ENCODE measurements at places on chromosomes 5 and 9.

DNA sequence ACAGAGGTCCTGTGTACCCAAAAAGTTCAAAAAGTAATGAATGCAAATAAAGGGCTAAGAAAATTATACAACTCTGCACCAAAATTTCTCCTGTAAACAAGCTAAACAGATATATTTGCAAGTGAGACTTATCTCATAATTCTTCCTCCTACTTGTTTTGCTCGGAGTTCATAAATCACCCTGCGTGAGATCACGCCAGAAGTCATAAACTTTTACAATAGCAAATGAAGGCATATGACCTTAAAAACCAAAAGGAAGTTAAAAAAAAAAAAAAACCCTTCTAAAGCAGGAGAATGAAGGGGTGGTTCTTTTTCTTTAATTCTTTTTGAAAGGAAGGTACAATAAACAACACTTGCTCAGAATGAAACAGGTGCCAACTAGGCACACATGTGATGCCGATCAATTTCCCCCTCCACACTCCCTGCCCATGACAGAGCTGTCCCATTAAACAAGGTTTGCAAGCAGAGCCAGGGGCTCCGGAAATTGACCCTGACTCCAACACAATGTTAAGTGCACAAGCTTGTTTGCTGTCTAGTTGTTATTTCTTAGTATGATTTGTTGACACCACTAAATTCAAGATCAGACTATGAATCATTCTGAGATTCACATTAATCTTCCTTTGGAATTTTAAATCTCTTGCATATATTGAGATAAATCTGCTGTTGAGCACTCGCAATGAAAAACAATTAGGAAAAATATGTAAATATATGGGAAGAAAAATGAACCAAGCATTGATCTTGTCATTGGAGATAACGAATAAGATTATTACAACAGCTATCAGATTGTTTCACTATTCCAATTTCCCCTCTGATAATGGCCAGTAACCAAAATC, 46.3 kb downstream of the DROSHA start:
- no peak for DNase-seq

DNA sequence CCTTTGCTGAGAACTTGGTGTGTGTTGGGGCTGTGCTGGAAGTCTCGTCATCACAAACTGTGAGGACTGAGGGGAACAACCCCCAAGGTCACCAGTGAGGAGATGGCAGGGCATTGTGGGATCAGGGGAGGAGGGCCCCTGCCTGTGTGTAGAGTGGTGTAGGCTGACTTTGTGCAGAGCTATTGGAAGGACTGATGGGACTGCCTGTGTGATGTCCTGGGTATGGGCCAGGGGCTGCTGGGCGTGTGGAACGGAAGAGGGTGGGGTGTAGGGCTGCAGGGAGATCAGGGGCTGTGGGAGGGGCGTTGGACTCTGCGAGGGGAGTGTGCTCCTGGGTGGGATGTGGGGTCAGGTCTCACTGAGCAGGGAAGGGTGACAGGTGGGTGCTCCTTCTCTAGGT, 3.6 kb downstream of the WNK2 start:
- DNase-seq, result no peak

- no peak for DNase-seq
These were observed 127.7 kb upstream of the PIK3R1 start for GRCh38 chr5:68087866-68088265.

GRCh38 chr5:76849419-76850291, at the start of gene S100Z:
TSS of gene S100Z (plus strand) at chr5:76850014. CDS start at chr5:76875360, 25,346 bp downstream.
- peak; percentile 53 for DNase-seq

- no peak for DNase-seq
These were observed 22.9 kb downstream of the TRIM14 start for GRCh38 chr9:98096091-98096490.

- DNase-seq, result no peak
These were observed 108.1 kb upstream of the RAI14 start for GRCh38 chr5:34548086-34548403.

- peak; percentile 44 for DNase-seq
These were observed 35.6 kb downstream of the TNFSF8 start for GRCh38 chr9:114894609-114895433.

DNA sequence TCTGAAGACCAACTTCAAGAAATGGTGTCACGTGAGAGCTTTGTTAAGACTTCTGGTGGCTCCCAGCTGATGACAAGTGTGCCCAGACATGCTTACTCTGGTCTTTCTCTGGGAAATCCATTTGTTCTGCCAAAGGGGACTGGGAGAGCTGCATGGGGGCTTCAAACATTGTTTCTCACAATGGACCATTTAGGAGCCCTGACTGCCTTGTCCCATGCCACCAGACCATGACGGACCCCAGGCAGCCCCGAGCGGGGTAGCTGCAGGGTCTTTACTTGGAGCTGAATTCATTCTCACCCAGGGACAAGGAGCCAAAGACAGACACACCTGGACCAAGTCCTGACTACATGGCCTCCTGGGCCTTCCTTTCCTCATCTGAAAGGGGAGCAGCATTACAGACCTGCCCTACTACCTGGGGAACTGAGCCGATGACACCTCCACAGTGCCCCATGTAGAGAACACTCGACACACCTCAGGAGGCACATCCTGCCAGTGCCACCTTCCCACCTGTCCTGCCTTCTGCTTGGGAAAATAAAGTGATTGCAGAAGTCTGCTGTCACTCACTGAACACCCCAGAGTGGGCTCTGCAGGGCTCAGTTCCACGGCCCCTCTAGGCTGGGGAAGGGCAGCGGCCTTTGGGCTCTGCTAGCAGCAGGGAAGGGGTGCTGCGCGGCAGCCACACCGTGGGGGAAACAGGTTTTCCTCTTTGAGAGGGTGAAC, 169.0 kb downstream of the DAB2IP start:
- no peak for DNase-seq

GRCh38 chr9:115237385-115237998, 119.5 kb upstream of the TNC start:
- no peak for DNase-seq

GRCh38 chr5:155783791-155784190, 543.2 kb upstream of the SGCD start:
- DNase-seq, result no peak

DNA sequence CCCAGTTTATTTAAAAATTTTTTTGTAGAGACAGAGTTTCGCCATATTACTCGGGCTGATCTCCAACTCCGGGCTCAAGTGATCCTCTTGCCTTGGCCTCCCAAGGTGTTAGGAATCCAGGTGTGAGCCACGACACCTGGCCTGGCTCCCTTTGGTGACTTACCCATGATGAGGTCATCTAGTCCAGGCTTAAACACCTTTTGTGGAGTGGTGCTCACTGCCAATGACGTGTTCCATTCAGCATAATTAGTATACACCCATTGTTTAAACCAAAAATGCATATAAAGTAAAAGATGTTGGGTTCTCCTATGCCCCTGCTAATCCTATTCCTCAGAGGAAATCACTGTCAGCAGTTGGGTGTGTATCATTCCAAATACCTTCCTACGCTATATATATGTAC, 91.0 kb downstream of the HSPA4 start:
- no peak for DNase-seq

- DNase-seq, result peak; percentile 90
These were observed at the start of gene RANBP6 for GRCh38 chr9:6015278-6016157. TSS of gene RANBP6 (minus strand) at chr9:6015624. CDS start at chr9:6015607, 17 bp downstream.

GRCh38 chr5:130912088-130912487, 253.0 kb downstream of the HINT1 start:
- no peak for DNase-seq

DNA sequence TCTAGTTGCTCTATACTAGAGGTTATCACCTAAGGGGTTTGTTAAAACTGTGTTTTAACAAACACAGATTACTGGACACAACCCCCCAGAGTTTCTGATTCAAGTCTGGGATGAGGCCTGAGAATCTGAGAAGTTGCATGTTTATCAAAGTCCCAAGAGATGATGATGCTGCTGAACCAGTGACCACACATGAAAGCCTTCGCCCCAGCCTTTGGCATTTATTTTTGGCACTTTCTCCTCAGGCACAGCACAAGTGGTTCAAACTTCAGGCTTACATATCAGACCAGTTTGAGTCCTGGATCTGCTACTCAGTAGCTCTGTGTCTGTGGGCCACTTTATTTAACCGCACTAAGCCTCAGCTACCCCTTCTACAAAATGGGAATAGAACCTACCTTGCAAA, 407.2 kb upstream of the PIK3R1 start:
- DNase-seq, result no peak

GRCh38 chr5:143106174-143106573, 297.3 kb downstream of the NR3C1 start:
- DNase-seq, result no peak

GRCh38 chr5:10556289-10556807, 7.5 kb upstream of the ANKRD33B start:
- DNase-seq, result no peak

All from activated CD4-positive, alpha-beta T cell treated with anti-CD3 and anti-CD28 coated beads, Interleukin-2, amount 50 U/mL, for 48 hours (primary cell).